ENCODE measurements at places on chromosomes 5 and 9.

DNA sequence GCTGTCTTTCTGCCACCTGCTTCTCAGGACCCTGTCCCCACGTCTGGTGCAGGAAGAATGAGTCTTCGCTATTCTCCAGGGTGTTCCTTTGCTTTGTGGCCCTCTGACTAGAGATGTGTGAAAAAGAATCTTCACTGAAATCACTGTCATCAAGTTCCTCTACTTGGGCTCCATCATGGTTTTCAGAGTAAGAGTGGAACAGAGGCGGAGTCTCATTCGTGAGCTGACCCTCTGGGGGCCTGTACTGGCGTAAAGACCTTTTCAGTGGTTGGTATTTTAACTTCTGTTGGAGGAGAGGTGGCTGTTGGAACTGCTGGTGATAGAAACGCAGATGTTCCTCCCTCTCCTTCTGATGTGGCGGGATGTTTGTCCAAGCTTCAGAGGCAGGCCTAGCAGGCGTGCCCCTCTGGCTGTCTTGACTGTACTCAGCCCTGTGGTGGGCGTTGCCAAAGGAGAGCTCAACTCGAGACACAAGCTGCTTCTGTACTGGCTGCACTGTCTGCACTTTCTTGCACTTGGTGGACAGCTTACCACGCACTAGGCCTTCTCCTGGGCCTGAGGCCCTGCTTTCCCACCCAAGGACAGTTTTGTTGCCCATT, 72.0 kb downstream of the KIF24 start:
- ATAC-seq, result no peak

- ATAC-seq, result no peak
Measured at GRCh38 chr9:131001021-131001420, 8.0 kb upstream of the LAMC3 start.

- ATAC-seq, result no peak
Measured at GRCh38 chr9:26949637-26950069, 2.6 kb upstream of the PLAA start.

DNA sequence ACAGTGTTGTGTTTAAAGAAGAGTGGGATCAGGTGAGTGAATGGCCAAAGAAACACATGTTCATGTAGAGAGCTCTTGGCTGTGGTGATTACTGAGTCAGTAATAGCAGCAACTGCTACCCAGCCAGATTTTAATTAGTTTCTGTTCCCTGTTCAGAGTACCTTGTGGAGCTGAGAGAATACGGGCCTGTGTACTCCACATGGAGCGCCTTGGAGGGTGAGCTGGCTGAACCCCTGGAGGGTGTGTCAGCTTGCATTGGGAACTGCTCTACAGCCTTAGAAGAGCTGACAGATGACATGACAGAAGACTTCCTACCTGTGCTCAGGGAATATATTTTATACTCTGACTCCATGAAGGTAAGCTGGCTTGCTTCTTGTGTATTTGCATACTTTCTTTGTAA, 52.3 kb downstream of the SLC46A2 start:
- no peak for ATAC-seq

DNA sequence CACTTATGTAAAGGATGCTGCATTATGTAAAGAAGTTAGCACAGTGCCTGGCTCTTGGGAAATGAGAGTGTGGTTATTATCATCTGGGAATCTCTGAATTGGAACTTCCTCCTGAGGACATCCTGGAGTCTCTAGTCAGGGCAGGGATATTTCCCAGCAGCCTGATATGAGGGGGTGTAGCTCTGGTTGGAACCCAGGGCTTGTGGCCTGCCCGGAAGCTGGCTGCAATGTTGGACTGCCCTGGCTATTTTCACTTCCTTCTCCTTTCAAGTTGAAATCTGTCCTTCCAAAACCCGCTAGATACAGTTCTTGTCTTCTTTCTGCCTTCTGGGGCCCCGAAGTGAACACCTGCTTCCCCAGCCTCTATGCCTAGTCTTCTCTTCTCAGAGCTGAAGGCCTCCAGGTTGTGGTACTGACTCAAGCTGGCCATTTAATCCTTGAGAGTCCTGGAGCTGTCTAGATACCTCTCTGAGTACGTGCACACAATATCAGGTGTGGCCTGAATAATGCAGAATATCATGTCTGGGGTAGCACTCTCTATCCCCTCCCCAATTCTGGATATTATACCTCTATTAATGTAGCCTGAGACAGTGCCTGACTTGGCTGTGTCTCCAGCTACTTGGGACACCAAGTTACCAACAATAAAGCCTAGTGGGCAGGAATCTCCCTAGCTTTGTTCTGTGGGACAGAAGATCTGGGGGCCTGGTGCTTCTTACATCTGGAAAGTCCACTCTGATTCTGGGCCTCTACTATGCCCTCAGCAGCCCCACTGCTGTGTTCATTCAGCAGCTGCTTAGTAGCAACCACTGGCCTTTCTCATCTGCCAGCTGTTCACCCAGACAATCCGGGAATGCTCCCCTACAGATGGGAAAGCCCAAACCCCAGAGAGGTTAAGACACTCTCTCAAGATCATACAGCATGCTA, 45.0 kb downstream of the SLC6A7 start:
- no peak for ATAC-seq

DNA sequence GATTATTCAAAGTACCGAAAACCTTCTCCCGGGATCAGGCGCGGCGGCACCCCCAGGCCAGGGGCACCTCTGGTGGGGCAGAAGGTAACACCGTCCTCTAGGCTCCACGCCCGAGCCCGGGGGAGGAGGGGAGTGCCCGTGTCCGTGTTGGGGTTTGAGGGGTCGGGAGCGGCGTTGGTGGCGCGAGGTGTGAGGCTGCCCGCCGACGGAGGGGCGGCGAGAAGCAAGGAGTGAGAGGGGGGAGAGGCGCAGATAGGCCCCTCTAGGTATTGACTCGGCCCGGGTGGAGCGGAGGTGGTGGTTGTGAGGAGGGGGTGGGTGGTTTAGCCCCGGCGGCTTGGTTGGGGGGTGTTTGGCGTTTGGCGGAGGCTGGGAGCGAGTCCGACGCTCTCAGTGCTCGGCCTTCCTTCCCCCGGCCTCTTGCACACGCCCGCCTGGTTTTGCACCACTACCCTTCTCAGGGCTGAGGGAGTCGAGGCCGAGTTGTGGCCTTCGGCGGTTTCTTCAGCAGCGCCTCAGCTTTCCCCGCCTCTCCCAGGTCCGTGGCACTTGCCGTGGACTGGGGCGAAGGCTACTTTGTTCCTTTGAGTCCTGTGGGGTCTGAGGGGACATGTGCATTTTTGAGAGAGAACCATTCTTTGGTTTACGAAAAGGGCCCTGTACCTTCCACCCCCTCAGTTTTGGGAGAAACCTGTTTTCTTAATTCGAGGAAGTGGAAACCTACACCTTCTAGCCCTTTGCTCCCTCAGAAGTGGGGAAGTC, 450 bp downstream of the GPBP1 start:
- peak; percentile 6 for ATAC-seq

GRCh38 chr9:132878695-132879456, at the start of gene SPACA9:
SPACA9 (plus strand) TSS chr9:132878898; CDS start chr9:132883948, 5,050 bp downstream.
- ATAC-seq, result peak; percentile 83

GRCh38 chr9:13608451-13608850, 329.0 kb upstream of the MPDZ start:
- peak; percentile 24 for ATAC-seq

DNA sequence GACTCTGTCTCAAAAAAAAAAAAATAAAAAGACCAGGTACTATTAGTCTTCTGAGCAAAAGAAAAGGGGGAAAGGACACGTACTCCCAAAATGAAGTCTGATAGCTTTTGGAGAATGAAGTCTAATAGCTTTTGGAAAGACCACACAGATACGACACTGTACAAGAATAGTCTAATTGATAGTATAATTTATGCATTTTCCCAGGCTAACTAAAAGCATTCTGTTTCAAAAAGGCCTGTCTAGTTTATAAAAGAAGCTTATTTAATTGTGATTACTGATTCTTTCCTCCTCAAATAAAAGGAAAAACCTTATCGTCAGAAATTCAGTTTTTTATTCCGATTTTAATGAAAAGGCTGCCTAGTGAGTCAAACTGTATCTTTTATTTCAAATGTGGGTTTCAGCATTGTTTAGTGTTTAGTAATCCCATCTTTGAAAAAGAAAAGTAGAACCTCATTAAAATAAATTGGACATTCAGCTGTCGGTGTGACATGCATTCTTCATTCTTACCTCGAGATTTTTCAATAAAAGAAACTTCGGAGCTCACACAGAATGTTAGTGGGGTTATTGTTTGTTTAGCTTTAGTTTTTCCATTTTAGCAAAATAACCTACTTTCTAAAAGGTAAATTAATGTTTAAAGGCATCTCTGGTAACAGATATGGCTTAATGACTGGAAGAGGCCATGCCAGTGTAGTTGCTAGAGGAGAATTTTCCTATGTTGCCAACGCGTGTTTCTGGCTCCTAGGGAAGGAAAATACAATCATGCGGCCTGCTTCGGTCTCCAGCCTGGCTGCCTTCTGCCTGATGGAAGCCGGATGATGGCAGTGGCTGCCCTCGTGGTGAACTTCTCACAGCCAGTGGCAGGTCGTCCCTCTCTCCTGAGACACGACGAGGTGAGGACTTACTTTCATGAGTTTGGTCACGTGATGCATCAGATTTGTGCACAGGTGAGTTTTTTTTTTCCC, 70.0 kb downstream of the NLN start:
- no peak for ATAC-seq

DNA sequence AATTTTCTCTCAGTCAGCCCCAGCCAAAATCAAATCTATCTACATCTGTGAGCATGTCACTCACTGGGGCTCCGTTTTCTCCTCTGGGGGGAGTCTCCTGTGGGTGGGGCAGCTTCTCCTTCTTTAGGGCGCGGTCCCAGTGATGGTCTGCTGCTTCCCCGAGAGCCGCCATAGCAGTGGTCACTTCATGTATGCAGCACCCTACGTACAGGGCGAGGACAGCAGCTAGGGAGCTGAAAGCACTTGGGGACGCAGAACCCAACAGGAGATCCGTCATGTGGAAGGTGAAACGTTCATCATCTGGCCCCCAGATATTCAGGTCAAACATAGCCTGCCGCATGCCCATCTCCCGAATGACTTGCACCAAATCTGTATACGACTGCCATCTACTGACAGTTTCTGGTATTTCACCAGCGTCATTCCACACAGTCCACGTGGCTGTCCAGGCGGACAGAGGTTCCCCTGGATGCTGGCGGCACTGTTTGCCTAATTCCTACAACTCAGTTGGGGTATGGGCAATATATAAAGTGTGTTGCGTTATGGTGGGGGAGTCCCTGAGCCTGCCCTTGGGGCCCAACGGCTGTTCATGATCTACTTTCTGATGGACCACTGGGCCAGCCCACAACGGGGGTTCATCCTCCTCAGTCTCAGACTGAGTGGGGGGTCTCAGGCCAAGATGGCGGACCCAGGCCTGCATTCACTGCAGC, 795.0 kb downstream of the EFNA5 start:
- ATAC-seq, result peak; percentile 40

DNA sequence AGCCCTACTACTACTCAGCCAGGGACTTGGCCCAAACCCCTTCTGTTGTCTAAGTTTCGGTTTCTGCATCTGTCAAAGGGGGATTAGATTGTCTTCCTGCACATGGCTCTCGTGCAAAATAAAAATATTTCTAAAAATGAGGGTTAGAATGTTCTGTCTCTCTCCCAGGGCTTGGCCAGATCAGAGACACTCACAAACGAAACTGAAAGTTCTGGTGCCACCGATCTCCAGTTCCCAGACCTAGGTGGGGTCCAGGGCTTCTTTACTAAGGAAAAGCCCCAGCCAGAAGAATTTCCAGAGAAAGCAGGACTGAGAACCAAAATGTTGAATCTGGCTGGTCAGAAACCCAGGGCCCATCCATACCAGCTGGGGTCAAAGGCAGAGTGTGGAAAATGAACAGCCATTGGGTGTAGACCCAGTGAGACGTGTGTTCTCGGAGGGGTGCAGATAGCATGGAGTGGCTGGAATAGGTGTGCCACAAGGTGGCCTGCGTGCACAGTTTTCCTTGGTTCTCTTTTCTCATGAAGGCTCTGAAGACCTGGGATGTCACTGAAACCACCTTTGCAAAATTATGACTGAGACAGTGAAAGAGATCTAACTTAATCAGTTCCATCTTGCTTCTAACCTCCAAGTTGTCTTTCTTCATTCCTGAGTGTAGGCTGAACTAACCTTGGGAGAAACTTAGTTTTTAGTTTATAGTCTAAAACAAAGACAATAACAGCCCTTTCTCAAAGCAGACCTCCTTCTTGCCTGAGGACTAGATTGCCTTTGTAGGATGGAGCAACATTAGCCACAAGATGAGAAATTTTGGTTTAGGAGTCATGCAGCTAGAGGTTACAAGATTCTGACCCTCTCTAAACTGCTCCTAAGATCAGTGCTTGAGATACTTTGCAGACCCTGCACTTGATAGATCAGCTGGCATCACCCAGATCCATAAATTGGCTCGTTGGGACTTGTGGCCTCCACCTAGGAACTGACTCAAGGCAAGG, 2.3 kb upstream of the SLC23A1 start:
- no peak for ATAC-seq

DNA sequence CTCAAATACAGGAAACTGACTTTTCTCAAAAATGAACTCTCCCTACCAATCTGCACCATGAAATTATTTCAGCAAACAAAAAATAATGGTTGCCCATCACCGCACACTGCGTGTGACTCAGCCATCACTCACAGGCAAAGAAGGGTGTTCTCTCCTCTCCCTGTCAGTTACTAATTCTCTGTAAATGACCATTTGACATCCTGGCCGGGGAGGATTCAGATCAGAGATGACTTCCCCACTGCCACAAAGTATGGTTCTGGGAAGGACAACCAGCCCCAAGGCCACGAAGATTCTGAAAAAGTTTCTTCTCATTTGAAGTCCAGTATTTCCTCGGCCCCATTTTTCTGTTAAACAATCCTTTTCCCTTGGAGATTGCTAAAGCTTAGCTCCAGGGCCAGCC, 199.4 kb downstream of the AUH start:
- no peak for ATAC-seq

DNA sequence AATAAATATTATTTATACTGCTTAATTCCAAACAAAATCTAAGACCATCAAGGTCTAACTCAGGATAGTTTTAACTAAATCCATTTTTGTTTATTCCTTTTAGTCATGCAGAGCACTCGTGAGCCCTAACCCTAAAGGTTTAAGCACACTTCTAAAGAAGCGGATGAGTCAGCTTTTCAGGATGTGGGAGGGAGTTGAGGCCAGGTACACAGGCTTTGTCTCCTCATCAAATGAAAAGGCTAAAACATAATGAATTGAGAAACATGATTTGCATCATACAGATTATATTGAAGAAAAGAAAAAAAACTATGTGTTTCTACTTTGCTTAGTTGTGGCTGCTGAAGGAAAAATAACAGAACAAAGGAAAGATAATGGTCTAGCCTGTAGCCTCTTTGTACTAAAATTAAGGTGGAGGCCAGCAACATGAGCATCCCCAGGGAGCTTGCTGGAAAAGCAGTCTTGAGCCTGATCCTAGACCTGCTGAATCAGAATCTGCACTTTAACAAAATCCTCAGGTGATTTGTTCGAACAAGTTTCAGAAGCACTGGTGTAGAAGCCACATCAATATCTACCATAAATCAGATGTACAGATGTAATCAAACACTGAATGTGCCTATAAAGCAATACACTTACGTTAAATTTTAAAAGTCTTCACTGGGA, 21.1 kb upstream of the ISCA1 start:
- ATAC-seq, result no peak

DNA sequence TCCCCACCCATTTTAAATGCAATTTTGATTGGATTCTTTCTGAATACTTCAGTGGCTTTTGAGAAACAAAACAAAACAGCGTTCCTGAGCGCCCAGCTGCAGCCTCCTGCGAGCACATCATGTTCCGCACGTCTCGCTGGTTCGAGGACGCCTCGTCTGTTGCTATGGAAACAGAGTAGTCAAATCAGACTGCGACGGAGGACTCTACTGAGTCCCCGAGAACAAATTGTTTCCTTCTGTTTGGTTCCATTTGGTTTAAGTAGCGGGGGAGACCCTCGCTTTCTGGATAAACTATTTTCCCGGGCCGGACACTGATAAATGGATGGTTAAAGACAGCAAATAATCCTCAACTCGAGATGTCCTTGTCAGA, 69.0 kb downstream of the SLC28A3 start:
- ATAC-seq, result peak; percentile 66

- ATAC-seq, result peak; percentile 50
Measured at GRCh38 chr9:12680757-12681156, 12.4 kb upstream of the TYRP1 start.
